Stimulated activated CD4-positive, alpha-beta T cell treated with anti-CD3 and anti-CD28 coated beads, Interleukin-12 subunit alpha, Interleukin-12 subunit beta, amount 100 ng/mL, for 4 hours (primary cell): ENCODE measurements at places on chromosomes 6 and 20.

DNA sequence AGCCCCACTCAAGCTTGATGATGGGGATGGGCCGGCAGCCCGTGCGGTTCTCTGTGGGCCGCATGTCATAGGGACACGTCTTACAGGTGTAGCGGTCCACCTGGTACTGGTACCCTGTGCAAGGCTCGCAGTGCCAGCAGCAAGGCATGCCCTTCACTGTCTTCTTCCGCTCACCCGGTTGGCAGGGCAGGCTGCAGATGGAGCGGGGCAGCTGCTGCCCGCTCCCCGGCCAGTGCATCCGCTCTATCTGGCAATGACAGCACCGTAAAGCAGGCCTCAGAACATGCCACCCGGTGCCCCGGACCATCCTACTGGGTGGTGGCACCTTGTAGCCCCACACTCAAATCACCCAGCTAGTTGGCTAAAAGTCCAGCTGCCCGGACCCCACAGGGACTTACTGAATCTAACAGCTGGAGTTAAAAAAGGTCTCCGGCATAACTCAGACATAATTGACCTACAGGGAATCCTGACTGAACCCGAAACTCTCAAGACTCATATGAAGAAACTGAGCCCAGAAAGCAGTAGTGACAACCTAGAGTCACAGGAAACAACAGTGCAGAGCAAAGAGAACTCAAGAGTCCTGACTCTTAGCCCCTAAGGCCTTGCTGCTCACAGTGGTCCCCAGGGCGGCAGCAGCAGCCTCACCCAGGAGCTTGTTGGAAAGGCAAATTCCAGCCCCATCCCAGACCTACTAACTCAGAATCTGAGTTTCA lies 109.4 kb downstream of the GRM4 start:
- no peak for DNase-seq

DNA sequence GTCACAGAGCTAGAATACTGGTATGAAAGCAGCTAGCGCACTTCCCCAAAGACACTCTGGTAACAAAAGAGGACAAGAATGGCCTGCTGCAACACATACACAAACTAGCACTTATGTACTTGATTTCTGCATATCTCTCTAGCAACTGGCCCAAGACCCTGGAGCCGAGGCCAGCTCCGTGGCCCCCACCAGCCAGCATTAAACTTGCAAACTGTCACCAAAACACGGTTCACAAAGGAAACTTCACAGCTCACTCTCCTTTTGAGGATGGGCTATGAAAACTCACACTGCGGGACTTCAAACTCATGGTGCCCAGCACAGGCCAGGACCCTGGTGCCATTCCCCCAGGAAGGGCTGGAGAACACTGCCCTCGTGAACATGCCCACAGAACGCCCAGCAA lies 115.9 kb upstream of the RPS6KA2 start:
- DNase-seq, result no peak

DNA sequence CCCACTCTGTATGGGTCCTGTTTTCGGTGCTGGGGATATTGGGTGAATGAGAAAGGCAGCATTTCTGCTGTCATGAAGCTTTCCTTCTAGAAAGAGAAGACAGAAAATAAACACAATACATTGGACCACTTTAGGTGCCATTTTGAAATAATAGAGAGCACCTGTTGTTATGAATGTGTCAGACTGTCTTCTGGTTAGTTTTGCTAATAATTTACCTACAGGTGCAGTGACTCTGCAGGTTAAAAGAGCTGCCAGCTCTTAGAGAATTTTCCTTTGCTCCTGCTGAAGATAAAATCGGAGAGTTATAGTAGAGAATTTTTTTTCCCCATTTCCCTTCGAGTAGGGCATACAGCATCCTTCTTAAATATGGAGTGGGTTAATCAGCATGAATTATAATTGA lies 21.9 kb upstream of the GCLC start:
- no peak for DNase-seq

DNA sequence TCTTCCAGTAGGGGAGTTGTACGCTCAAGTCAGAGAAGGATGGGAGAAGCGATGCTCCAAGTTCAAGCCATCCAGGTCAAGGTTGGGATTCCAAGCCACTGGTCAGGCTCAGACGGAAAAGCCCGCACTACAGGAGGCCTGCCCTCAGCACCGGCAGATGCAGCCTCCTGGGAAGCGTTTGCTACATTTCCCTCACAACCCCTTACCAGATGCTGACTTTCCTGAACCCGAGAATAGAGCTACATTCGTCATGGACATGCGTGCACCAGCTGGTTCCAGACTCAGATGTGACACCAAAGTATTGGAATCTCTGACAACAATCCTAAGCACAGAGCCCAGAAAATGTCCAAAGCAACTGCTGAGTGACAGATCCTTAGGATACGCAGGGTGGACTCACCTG lies 174.8 kb downstream of the SASH1 start:
- no peak for DNase-seq

GRCh38 chr6:95804847-95805541 lies 210.8 kb upstream of the FUT9 start:
- no peak for DNase-seq

DNA sequence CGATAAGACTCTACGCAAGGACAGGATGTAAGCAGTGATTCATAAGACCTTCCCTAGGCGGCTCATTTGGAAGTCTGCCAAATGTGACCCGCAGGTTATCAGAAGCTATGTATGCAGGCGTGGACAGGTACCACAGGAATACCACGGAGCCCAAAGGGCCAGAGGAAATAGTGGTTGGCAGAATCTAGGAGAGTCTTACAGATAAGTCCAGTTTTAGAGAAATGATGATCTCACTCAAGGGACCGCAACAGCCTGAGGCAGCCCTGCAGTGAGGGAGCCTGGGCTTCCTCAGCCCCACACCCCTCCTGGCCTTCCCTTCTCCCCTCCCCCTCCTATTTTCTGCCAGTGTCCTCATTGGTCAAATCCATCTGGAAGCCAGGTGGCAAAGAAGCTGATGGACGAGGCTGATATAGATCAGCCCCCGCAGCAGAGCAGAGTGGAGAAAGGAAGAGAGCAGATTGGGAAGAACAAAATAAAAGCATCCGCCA lies 110.6 kb downstream of the FNDC1 start:
- no peak for DNase-seq

DNA sequence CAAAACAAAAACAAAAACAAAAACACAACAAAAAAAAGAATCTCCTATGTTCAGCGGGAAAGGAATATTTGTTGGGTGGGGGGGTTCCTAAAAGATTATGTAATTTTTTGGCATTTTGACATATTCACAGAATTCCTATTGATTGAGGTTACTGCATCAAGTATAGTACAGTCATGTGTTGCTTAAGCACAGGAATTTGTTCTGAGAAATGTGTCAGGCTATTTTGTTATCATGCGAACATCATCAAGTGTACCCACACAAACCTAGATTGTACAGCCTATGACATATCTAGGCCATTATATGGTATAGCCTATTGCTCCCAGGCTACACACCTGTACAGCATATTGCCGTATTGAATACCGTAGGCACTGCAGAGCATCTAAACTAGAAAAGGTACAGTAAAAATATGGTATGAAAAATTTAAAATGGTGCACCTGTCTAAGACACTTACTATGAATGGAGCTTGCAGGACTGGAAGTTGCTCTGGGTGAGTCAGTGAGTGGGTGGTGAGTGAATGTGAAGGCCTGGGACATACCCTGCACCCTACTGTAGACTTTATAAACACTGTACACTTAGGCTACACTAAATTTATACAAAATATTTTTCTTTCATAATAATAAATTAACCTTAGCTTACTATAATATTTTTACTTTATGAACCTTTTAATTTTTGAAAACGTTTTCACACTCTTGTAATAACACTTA lies 110.6 kb downstream of the CDKAL1 start:
- no peak for DNase-seq

GRCh38 chr6:135675862-135676261 lies 175.6 kb upstream of the PDE7B start:
- DNase-seq, result no peak

DNA sequence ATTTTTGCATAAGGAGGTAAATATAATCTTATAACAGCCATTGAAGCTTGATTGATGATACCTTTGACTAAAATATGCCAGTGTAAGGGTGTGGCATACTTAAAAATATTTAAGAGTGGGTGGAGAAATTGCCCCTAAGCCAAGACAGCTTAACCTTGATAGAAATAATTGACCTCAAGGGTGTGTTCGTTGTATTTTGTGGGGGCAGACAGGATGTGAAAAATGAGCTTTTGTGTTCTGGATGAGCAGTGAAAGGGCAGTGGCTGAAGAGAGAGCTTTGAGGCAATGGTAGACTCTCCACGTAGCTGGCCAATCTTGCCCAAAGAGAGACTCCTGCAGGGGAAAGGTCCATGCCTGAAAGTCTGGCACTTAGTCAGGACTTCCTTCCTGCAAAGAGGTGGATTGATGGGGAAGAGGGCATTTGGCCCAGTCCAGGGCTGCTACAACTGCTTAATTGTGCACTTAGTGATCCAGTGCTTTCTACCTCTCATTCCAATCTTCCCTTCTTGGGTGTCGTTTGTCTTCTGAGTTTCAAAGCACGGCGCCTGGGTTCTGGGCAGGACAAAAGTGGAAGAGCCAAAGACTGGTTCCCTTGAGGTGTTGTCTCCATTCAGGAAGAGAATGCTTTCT lies 15.6 kb upstream of the CD109 start:
- DNase-seq, result no peak

- DNase-seq, result no peak
These were observed 14.1 kb downstream of the C20orf173 start for GRCh38 chr20:35515341-35515740.

DNA sequence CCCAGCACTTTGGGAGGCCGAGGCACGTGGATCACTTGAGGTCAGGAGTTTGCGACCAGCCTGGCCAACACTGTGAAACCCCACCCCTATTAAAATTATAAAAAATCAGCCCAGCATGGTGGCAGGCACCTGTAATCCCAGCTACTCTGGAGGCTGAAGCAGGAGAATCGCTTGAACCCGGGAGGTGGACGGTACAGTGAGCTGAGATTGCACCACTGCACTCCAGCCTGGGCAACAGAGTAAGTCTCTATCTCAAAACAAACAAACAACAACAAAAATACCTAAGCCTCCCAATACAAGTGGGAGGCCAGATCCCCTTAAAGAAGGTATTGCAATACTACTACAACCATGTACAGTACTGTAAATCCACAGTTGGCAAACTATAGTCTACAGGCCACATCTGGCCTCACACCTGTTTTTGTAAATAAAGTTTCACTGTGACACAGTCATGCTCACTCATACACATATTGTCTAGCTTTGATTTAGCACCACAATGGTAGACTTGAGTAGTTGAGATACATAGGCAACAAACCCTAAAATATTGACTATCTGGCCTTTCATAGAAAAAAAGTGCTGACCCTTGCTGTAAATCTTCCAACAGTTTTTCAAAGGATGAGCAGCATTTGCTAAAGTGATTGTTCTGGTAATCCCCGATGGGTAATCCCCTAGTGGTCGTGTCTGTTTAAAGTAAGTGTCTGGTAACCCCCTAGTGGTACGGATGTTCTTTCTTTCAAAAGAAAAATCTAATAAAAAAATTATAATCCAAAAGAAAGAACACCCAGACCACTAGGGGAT lies 202.0 kb downstream of the RNGTT start:
- no peak for DNase-seq

GRCh38 chr6:2980465-2980855 lies 9.1 kb upstream of the SERPINB6 start:
- DNase-seq, result no peak

DNA sequence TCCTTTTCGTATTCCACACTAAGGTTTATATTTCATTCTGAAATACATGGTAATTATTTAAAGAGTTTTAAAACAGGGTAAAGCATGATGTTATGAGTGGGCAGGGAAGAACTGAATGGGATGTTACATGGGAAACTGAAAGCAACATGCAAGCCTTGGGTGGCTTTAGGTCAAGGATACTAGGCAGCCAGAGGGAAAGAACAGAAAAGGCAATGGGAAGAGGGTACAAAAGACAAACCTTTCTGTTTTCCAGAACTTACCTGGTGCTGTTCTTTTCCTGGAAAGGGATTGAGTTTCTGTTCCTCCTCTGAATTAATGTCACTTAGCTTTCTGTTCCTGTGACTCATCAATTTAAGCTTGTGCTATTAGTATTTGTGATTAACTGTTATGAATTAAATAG lies 71.2 kb upstream of the SMIM8 start:
- DNase-seq, result no peak
